ENCODE measurements at places on chromosomes 11 and 22. TPM values are rescaled to one million over a fixed set of nuclear protein-coding genes. Genes with fewer than 3 reads are reported as not detected.
A peak's percentile ranks its signal among the peaks of the same experiment; 100 is the strongest.

C11orf16 gene
- not detected for polyA plus RNA-seq

MMP8 gene
- not detected for polyA plus RNA-seq

IRAG1 gene
- polyA plus RNA-seq = 0.71 TPM

OR52H1 gene
- 0.15 TPM for polyA plus RNA-seq

GRCh38 chr11:14623036-14623435, 20.6 kb upstream of the PDE3B start:
- no peaks in the 10 kb centered on the region for H3K27me3 ChIP-seq
- no peaks in the 10 kb centered on the region for H3K4me1 ChIP-seq
- no peak overlapping the region for H3K27ac ChIP-seq
- H3K4me3 ChIP-seq = no peak overlapping the region
- DNase-seq = no peak
- no peaks in the 10 kb centered on the region for H3K36me3 ChIP-seq

DNA sequence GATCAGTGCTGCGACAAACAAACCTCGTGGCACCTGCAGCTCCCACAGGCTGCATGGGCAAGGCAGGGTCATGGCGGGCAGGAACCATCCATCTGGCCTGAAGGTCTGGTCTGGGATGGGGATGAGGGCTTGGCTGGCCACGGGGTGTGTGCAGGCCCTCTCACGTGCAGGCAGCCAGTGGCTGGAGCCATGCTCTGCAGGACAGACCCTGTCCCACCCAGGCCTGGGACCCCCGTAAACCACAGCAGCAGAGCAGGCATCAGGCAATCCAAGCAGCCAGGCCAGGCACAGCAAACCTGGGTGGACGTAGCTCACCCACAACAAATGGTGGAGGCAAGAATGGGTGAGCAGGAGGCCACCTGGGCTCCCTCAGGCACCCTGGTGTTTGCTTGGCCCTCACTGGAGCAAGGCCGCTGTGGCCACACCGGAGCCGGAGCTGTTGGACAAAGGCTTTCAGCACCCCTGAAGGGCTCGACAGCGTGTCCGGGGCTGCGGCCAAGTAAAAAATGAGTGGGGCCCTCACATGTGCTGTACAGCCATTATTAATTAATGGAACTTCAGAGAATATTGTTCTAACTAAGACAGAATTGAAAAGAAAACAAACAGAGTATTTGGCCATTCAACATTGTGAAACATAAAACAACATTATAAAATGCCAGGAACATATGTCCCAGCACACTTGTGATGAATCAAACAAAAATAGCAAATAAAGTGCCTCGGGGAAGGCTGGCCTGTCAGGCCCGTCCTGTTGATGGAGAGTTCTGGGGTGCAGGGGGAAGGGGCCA, 24.0 kb upstream of the GNB1L start:
- H3K27ac ChIP-seq = no peak overlapping the region
- no peaks in the 10 kb centered on the region for H3K36me3 ChIP-seq
- no peak for DNase-seq
- peaks cover 59% of the 10 kb centered on the region for H3K4me1 ChIP-seq

- H3K4me1 ChIP-seq = peaks cover 17% of the 10 kb centered on the region
- H3K27me3 ChIP-seq = no peaks in the 10 kb centered on the region
- no peak overlapping the region for H3K4me3 ChIP-seq
- no peaks in the 10 kb centered on the region for H3K36me3 ChIP-seq
These were observed 118.4 kb upstream of the SESN3 start for GRCh38 chr11:95349345-95349942.

- H3K4me1 ChIP-seq = no peaks in the 10 kb centered on the region
- no peak overlapping the region for H3K4me3 ChIP-seq
These were observed 37.8 kb downstream of the ARRB1 start for GRCh38 chr11:75313513-75314272.

- no peak overlapping the region for H3K4me3 ChIP-seq
- peaks cover 20% of the 10 kb centered on the region for H3K36me3 ChIP-seq
- peaks cover 14% of the 10 kb centered on the region for H3K4me1 ChIP-seq
- peak overlapping the region; percentile 55 for H3K27ac ChIP-seq
- no peak for DNase-seq
- no peaks in the 10 kb centered on the region for H3K27me3 ChIP-seq
These were observed 27.0 kb downstream of the SGSM3 start for GRCh38 chr22:40397396-40397795.

- no peaks in the 10 kb centered on the region for H3K27me3 ChIP-seq
- H3K4me1 ChIP-seq = peaks cover 16% of the 10 kb centered on the region
- H3K27ac ChIP-seq = no peak overlapping the region
- peak overlapping the region; percentile 85 for H3K4me3 ChIP-seq
- no peak for DNase-seq
These were observed 1.6 kb downstream of the APOL2 start for GRCh38 chr22:36237462-36238372.

Data from keratinocyte (primary cell).